ENCODE measurements at places on chromosomes 3 and 15. TPM values are rescaled to one million over a fixed set of nuclear protein-coding genes. Genes with fewer than 3 reads are reported as not detected.

- no peaks in the 10 kb centered on the region for H3K27me3 ChIP-seq
- peak; percentile 69 for DNase-seq
- no peak overlapping the region for H3K27ac ChIP-seq
- peaks cover 8% of the 10 kb centered on the region for H3K36me3 ChIP-seq
- no peak overlapping the region for H3K4me3 ChIP-seq
- peaks cover 21% of the 10 kb centered on the region for H3K4me1 ChIP-seq
These were observed 33.7 kb downstream of the VIPR1 start for GRCh38 chr3:42535981-42536784.

DNA sequence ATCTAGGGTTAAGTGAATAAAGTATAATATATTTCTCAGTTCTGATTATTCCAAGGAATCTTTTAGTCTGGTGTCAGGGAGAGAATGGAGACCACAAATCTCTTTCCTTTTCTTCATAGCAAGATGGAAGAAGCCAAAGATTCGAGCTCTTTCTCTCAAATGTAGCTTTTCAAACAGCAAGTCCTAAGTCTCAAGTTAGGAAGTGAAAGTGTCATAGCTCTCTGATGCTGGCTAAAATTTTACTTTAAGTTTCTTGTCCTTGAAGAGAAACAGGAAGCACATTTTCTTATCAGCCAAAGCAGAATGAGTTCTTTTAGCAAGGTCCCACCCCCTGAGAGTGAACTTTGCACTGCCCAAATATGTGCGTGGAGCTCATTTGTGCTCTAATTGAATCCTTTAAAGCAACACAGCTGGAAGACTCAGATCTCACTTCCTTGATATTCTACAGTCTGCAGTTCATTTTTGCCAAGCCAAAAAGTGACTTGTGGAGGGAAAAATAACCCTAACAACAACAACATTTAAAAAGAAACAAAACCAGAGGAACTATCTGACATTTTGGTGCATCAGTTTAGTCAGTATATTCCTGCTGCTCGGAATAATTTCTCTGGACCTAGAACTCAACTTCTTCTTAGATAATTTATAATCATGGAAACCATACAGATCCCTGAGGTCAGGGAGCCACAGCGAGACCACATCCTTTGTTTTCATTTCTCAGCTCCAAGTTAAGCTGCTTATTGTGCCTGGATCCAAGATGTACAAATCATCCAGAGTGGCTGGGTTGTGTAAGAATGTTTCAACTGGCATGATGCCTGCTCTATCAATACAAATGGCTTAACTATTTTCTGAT, 238.7 kb upstream of the P2RY1 start:
- H3K4me3 ChIP-seq, result peak overlapping the region; percentile 5
- no peak for DNase-seq
- H3K36me3 ChIP-seq, result no peaks in the 10 kb centered on the region
- H3K27me3 ChIP-seq, result peaks cover 4% of the 10 kb centered on the region
- peaks cover 12% of the 10 kb centered on the region for H3K4me1 ChIP-seq

DNA sequence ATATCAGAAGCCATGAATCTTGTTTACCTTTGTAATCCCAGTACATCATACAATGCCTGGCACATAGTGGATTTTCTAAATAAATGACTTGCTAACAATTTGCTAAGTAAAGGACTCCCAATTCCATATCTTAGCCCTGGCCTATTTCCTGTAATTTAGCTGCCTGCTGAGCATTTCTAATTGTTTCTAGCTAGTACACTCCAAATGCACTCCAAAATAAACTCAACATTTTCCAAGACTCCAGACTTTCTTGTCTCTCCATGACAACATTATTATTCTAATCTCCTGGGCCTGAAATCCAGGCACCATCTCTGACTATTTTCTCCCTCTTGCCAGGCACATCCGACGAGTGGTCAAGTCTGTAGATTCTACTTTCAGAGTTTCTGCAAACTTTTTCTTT, 773.5 kb downstream of the SQOR start:
- no peaks in the 10 kb centered on the region for H3K4me1 ChIP-seq
- H3K4me3 ChIP-seq, result no peak overlapping the region
- H3K27ac ChIP-seq, result no peak overlapping the region
- no peaks in the 10 kb centered on the region for H3K36me3 ChIP-seq
- no peak for DNase-seq

DNA sequence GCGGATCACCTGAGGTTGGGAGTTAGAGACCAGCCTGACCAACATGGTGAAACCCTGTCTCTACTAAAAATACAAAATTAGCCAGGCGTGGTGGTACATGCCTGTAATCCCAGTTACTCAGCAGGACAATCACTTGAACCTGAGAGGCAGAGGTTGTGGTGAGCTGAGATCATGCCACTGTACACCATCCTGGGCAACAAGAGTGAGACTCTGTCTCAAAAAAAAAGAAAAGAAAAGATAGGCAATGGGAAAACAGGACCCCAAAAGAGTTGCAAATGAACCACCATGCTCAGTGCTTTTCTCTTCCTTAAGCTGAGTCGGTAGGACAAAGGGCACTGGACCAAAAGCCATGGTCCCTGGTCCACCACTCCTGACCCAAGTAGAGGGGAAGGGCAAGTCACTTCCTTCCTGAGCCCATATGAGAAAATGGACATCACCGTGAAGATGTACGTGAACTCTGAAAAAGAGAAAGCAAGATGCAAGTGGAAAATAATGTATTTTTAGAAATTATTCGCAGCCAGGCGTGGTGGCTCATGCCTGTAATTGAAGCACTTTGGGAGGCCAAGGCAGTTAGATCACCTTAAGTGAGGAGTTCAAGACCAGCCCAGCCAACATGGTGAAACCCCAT, 2.6 kb downstream of the ITGB5 start:
- H3K4me3 ChIP-seq, result no peak overlapping the region
- H3K27me3 ChIP-seq, result peaks cover 60% of the 10 kb centered on the region
- DNase-seq, result no peak
- no peak overlapping the region for H3K27ac ChIP-seq
- H3K4me1 ChIP-seq, result no peaks in the 10 kb centered on the region

- no peak for DNase-seq
- no peak overlapping the region for H3K4me3 ChIP-seq
- H3K4me1 ChIP-seq, result peaks cover 12% of the 10 kb centered on the region
- no peaks in the 10 kb centered on the region for H3K36me3 ChIP-seq
- no peaks in the 10 kb centered on the region for H3K27me3 ChIP-seq
These were observed 11.7 kb upstream of the MAP1A start for GRCh38 chr15:43505738-43506137.

- peaks cover 36% of the 10 kb centered on the region for H3K27me3 ChIP-seq
- no peak overlapping the region for H3K27ac ChIP-seq
- H3K4me3 ChIP-seq, result no peak overlapping the region
- DNase-seq, result no peak
These were observed 6.4 kb downstream of the MGLL start for GRCh38 chr3:127815641-127816605.

DNA sequence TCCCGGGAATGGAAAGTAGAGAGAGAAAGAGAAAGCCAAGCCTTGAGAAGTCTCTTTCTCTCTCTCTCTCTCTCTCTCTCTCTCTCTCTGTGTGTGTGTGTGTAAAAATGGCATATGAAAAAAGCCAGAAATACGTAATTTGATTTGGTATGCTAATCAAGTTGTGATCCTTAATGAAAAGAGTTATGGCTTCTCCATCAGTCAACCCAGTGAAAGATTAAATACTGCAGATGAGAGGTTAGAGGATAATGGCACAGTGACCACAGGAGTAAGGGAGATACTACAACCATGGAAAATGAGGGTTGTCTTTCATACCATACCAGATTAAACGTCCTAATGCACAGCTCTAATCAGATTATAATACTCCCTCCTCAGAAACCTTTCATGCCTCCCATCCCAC, 193.5 kb upstream of the SOX2 start:
- no peak overlapping the region for H3K27ac ChIP-seq
- H3K36me3 ChIP-seq, result no peaks in the 10 kb centered on the region
- no peak for DNase-seq
- H3K27me3 ChIP-seq, result no peaks in the 10 kb centered on the region
- H3K4me3 ChIP-seq, result no peak overlapping the region

Gene LRRN1
- total RNA-seq, result 1.4 TPM

Gene IFRD2
- 85.1 TPM for total RNA-seq

Gene TMCO5A
- not detected for total RNA-seq

Gene GNAT1
- total RNA-seq, result not detected

Gene SCG3
- not detected for total RNA-seq
